Fibroblast of villous mesenchyme (primary cell): ENCODE measurements at places on chromosomes 7 and 10. TPM values are rescaled to one million over a fixed set of nuclear protein-coding genes. Genes with fewer than 3 reads are reported as not detected.

- DNase-seq: peak; percentile 45
Observed at GRCh38 chr7:49255054-49255453, 330.7 kb downstream of the CDC14C start.

DNA sequence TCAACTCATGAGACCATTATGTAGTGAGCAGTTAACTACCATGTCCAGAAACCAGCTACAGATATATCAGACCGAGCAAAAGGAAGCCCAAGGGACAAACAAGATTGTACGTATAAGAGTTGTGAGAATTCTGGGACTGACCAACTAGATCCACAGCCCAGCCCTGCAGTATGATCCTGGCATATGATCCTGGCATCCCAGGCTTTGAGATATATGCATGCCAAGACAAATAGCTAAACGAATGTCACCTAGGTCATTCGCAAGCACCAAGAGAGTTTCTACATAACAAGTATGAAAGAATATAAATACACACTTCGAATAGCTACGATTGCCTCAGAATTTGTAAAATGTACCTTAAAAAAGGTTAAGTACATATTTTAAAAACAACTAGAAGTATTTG is 56.4 kb upstream of the PMPCB start:
- no peak for DNase-seq

DNA sequence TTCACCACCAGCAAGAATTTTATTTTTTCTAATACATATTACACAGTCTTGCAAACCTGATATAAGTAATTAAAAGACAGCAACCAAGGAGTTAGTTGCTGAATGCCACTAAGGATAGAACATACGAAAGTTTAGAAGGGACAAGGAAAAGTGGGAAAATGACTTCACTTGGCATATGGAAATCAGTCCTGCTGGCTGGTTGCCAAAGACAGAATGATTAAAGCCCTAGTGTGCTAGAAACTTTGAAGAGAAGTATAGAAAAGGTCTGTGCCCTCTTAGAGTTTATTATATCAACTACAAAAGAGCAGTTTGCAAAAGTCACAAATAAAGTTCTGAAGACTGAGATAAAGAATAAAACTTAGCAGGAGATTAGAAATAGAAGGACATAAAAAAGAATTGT is 5.8 kb upstream of the YAE1 start:
- no peak for DNase-seq

- DNase-seq: peak; percentile 78
Observed at GRCh38 chr7:767580-767940, 40.5 kb upstream of the PRKAR1B start.

OLAH gene
- not detected in 2 replicates for total RNA-seq

OR13A1 gene
- not detected in 2 replicates for total RNA-seq

- no peak for DNase-seq
Observed at GRCh38 chr7:82221152-82221674, 222.4 kb downstream of the CACNA2D1 start.

DNA sequence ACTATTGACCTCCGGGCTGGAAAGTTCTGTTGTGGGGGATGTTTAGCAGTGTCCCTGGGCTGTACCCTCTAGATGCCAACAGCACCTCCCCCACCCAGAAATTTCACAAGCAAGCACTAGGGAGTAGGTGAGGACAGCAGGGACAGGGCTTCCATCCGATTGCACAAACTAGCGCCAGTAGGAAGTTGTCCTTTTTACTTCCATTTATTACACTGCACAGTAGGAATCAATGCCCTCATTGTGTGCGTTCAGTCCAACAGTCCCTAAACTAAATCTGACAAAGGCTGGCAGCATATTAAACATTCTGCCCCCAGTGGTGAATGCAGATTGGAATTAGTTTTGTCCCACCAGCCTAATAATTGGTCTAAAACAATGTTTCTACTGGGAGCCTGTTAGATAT is 6.4 kb upstream of the SOSTDC1 start:
- DNase-seq: no peak

DNA sequence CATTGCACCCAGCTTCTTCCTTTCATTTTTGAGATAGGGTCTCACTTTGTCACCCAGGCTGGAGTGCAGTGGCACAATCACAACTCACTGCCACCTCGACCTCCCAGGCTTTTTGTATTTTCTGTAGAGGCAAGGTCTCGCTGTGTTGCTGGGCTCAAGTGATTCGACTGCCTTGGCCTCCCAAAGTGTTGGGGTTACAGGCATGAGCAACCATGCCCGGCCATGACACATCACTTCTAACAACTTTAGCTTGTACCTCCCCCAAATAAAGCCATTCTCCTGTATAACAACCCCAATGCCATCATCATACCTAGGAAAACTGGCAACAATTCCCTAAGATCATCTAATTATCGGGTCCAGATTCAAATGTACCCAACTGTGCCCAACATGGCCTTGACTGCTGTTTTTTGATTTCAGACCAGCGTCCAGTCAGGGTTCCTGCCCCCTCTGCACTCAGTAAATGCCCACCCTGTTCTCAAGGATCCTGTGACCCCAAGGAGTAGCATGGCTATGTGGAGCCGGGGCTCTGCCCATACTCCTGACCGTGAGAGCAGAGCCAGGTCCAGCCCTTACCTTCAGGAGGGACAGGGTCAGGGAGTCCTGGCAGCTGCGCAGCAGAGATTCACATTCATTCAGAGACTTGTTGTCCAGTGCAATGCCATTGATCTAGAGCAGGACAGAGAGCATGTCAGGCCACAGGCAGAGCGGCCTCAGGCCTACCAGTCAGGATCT is 102.6 kb downstream of the DLG5 start:
- DNase-seq: no peak
